HCEC 1CT (cell line): ENCODE measurements at places on chromosomes 5 and 9.
A peak's percentile ranks its signal among the peaks of the same experiment; 100 is the strongest.

DNA sequence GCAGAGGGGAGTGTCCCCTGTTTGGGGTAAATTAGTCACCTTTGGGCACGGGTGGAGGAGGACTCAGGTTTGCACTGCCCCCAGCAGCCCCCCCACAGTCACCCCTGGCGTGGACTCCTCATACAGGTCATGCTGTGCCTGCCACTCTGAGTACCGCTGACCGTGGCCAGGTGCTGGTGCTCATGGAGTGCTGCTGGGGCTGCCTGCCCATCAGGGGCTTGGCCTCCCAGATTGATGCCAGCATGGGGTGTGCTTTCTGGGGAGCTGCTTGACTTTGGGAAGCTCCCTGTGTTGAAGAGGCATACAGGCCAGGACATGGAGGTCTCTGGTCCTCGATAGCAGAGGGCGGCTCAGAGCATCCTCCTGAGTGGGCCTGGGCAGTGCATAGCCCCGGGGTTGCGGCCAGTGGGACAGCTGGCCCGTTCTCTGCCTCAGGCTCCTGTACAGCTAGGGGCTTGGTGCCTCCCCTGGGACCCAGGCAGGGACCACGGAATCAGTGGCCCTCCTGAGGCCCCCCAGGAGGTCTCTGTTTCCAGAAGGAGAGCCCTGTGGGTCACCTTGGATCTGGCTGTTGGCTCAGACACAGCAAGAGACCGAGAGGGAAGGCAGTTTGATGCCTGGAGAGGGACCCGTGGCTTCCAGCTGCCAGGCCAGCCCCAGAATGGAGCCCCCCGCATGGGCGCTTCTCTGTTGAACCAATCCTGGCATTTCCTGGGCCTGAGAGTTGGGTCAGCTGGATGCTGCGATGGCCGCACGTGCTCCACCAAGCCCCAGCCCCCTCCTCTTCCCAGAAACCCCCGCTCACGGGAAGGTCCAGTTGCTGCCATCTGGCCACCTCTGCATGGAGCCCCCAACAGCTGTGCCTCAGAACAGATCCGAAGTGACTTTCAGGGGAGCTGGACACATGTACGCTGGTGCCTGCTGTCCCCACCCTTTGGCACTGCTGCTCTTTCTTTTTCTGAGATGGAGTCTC is 6.1 kb upstream of the AJM1 start:
- no peak for DNase-seq

DNA sequence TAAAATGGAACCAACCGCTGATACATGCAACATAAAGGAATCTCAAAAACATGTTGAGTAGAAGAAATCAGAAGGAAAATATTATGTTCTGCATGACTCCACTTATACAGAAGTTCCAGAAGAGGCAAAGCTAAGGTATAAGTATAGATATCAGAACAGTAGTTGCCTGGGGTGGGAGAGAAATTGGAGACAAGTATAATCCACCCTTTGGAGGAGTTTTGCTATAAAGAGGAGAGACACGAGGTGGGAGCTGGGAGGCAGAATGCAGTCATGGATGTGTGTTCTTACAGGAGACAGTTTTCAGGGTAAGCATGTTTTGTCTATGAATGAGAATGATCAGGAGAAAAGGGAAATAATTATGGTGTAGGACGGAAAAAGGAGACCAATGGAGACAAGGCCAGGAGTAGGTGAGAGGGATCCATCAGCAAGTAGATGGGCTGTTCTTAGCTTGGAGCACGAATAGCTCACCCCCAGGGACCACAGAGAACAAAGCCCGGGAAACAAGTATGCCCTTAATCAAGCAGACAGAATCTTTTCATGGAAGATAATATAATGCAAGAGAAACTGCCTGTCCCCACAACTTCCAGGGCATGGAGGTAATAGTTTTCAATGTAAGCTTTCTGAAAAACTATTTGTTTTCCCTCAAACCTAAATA is 72.2 kb downstream of the MED27 start:
- DNase-seq: no peak

DNA sequence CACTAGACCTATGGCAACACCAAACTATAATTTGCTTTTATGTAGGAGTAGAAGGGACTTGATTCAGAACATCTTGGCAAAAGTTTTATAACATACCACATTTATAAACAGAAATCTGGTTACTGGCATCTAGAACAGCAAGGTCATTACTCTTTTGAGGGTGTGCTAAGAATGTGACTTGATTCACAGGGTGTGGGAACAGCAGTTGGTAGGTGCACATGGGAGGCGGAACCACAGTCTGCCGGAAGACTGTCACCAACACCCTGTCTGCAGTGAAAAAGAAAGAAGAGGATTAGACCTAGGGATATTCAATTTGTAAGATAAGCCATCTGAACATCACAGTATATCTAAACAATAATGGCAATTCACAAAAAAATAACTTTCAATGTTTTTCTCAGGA is 23.0 kb downstream of the ELP1 start:
- no peak for DNase-seq

DNA sequence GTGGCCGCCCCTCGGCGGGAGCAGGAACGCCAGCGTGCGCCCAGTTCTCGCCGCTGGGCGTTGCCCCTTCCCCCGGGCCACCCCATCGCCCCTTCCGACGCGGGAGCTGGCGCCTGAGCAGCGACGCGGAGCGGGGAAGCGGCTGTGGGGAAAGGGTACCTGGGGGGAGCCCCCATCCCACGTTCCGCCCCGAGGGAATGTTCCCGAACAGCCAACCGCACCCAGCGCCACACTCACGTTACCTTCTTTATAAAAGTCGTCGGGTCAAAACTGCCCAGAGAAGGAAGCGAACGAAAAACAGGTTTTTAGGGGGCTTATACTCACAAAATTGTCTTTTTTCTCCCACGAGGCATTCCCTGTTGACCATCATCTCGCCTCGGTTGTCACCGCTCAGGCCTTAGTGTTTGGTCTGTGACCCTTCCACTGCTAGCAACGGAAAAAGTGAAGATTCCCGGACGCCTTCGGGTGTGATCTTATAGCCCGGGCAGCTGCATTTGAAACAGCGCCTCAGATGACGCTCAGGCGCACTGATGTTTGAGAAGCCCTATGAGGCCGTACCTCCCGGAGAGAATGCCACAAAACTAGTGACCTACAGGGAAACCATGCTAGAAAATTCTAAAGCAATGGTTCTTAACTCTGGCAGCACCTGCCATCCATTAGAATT is 475 bp upstream of the GOLM1 start:
- DNase-seq: peak; percentile 50

DNA sequence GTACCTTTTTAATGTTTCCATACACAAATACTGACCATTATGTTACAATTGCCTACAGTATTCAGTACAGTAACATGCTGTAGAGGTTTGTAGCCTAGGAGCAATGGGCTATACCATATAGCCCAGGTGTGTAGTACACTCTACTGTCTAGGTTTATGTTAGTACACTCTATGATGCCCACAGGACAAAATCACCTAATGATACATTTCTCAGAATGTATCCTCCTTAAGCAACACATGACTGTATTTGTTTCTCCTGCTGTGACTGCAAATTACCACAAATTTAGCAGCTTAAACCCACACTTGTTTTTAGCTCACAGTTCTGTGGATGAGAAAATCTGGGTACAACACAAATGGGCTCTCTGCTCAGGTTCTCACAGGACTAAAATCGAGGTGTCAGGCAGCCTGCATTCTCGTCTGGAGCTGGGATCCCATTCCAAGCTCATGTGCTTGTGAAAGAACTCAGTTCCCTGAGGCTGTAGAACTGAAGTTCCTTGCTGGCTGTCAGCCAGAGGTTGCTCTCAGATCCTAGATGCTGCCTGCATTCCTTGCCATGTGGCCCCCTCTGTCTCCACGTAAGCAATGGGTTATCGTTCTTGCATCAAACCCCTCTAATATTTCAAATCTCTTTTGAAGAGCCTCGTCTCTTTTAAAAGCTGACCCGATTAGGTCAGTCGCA is 38.6 kb upstream of the PIK3R1 start:
- DNase-seq: no peak

DNA sequence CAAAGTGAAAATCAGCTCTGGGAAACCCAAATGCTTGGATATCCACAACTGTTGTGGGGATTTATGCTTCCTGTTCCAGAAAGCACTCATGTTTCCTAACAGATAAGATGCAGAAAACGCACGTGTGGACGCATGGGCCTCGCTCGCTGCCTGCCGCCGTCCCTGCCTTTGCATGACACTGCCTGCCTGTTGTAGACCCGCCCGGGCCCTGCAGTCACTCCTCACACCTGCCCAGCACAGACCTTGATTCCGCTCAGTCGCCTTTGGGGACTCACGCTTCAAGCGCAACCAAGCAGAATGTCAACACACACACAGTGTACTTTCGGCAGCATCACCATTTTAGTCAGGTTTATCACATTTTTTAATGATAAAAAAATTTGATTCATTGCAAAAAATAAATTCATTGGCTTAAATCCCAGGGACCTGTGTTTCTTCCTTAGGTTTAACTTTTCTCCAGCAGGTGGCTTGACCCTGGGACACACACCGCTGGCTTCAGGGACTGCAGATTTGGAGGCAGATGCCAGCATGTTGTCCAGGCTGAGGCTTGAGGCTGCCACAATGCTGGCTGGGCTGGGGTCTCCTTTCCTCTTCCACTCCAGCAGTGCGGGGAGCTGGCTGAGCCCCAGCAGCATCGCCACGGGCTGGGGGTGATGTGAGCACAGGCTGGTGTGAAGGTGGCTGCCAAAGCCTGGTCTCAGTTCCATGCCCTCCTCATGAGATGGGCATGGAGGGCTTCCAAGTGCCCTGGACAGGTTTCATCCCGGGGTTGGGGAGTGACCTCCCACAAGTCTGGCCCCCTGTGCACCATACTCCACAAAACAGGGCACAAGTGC is 416.9 kb upstream of the IRX4 start:
- no peak for DNase-seq

DNA sequence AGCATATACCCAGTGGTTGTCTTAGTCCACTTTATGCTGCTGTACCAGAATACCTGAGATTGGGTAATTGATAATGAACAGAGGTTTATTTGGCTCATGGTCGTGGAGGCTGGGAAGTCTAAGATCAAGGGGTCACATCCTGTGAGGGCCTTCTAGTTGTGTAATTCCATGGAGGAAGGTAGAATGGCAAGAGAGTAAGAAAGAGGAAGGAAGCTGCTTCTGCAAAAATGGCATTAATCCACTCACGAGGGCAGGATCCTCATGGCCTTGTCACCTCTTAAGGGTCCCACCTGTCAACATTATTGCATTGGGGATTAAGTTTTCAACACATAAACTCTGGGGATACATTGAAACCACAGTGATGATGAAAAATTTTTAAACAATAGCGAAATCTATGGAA is 17.0 kb downstream of the BTNL8 start:
- no peak for DNase-seq

GRCh38 chr9:5569409-5569808 is 59.1 kb downstream of the PDCD1LG2 start:
- no peak for DNase-seq

- DNase-seq: peak; percentile 59
These were observed 8.3 kb downstream of the DIMT1 start for GRCh38 chr5:62395210-62395950.

DNA sequence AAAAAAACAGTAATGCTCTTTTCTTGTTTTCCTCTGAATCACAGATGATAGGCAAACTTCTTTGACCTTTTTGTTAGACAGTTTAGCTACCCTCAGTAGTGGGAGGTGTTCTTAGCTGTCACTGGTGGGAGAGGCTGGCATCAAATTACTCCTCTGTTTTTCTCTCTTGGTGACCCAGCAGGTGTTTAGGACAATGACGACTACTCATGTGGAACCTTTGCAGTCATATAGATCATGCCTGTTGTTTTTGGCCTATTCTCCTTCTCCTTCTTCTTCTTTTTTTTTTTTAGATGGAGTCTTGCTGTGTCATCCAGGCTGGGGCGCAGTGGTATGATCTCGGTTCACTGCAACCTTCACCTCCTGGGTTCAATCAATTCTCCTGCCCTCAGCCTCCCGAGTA is 15.4 kb upstream of the NPR2 start:
- DNase-seq: no peak

GRCh38 chr5:102858221-102858620 is 103.1 kb downstream of the PAM start:
- DNase-seq: peak; percentile 11

DNA sequence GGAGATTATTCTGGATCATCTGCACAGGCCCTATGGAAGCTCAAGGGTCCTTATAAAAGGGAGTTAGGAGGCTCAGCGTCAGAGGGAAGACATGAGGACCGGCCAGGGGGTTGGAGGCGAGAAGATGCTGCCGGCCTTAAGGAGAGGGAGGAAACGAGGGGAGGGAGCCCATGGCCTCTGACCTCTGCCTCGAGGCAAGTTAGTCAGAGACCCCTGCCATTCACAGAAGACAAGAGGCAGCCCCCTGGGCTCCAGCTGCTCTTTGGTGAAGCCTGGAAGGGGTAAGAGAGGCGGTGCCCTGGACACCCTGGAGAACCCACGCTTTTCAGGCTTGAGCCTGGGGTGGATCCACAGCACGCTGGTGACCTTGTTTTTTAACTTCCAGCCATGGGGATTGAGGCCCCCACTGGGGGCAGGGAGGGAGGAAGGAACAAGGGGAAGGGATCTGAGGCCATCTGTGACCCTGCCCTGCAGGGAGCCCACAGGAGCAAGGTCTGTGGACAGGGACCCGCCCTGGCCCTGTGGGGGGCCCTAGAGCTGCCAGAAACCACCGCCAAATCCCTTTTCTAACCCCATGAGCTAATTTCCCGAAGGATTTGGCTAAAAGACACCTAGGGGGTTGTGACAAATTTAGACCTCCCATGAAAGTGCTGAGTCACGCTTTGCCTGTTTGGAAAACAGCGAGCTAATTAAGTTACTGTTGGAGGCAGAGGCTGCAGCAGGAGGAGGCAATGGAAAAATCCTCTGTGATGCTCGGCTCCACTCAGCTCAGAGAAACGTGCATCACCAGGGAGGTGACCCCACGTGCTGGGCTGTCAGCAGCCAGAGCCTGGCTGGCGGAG is 49.7 kb downstream of the OLFM1 start:
- DNase-seq: no peak

DNA sequence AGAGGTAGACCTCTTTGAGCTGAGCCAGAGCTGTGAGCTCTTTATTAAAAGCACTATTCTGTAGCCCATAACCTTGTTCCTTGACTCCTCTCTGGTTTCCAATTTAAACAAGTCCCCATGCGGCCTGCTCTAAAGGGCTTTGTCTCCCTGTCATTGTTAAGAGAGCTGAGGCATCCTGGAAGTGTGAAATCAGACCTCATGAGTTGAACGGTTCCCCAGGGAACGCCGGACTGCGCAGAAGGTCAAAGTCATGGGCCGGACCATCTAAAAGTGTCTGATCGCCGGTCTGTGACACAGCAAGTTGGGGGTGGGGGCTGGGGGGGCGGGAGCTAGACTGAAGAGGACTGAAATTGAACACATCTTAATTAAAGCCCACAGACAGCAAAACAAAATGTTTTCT is 265.8 kb downstream of the SLF1 start:
- no peak for DNase-seq

GRCh38 chr9:73863924-73864323 is 633.2 kb upstream of the RORB start:
- peak; percentile 46 for DNase-seq

DNA sequence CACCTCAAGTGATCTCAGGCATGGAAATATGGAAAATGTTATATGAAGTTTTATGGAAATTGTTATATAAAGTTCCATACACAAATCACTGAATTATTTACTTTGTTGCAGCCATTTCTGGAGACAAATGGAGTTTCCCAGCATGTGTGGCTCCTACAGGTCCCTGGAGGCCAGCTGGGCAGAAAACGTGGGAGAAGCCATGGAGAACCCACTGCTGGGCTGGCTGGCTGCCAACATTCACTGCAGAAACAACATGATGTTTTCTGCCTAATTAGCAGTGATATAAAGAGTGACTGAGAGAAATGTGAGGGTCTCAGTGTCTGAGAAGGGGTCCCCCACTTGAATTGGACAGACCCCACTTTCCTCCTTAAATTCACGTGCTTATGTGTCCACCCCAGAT is 208.8 kb upstream of the IRX2 start:
- DNase-seq: no peak
